ENCODE measurements at places on chromosomes 5 and 9.
A peak's percentile ranks its signal among the peaks of the same experiment; 100 is the strongest.

- DNase-seq = no peak
These were observed 582.7 kb downstream of the DTWD2 start for GRCh38 chr5:118405650-118406061.

DNA sequence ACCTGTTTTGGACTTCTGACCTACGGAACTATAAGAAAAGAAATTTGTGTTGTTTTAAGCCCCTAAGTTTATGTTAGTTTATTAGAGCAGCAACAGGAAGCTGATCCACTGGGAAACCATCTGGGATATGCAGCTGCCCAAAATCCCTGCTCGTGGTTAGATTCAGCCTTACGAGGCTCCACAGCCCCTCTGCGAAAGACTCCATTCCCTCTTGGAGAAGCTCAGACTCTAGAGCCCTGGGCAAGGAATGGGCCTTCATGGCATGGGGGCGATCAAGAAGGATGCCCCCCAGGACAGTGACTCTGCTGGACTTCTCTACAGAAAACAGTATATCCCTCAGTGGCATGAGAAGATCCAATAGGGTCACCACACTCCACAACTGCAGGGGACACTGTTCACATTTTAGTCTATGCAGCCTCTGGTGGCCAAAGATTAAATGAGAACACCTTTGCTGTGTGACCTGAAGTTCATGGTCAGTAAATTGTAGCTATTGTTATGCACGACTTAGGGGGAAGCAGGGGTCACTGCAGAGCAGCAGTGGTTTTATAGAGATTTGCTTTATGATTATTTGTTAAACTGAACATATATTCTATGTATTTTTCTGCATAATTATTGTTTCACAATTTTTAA is 21.1 kb downstream of the IRF1 start:
- DNase-seq = no peak

DNA sequence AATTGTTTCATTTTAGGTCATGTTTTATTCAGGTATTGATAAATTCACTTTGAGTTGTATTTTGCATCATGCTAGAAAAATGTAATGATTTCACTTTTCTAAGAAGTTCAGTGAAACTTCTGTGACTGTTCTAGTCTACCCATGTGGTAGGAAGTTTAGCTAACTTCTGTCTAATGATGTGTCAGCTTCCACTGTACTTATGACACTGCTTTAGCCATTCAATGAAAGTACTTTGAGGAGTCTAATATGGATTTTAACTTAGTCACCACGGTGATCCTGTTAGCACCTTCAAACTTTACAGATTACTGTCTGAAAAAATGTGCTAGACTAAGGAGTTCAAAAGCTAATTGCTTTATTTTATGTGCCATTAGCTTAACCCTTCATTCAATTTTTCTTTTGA is 1510.5 kb upstream of the CDH9 start:
- DNase-seq = peak; percentile 2

DNA sequence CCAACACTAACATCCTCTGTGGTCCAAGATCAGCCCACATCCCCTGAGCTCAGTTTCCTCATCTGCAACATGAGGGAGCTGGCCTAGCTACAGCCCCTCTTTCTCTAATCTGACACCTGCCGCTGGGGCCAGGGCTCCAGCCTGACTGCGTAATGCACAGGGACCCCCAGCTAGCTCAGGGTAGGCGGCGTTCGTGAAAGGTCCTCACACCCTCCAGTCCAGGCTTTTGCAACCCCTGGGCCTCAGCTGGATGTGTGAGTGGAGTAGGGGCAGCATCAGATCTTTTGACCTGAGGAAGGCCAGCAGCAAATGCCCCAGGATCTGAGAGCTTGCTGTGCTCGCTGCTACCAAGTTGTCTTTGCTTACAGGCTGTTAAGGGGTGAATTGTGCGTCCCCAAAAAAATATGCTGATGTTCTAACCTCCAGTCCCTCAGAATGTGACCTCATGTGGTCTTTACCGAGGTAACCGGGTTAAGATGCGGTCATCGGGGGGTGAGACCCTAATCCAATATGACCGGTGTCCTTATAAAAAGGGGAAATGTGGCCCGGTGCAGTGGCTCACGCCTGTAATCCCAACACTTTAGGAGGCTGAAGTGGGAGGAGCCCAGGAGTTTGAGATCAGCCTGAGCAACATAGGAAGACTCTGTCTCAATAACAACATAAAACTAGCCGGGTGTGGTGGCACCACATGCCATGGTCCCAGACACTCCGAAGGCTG is 47.8 kb downstream of the PLPP7 start:
- DNase-seq = no peak

- no peak for DNase-seq
These were observed 39.0 kb downstream of the NIPSNAP3B start for GRCh38 chr9:104802906-104803305.

GRCh38 chr9:35945341-35946018 is 12.5 kb downstream of the OR2S2 start:
- peak; percentile 92 for DNase-seq

DNA sequence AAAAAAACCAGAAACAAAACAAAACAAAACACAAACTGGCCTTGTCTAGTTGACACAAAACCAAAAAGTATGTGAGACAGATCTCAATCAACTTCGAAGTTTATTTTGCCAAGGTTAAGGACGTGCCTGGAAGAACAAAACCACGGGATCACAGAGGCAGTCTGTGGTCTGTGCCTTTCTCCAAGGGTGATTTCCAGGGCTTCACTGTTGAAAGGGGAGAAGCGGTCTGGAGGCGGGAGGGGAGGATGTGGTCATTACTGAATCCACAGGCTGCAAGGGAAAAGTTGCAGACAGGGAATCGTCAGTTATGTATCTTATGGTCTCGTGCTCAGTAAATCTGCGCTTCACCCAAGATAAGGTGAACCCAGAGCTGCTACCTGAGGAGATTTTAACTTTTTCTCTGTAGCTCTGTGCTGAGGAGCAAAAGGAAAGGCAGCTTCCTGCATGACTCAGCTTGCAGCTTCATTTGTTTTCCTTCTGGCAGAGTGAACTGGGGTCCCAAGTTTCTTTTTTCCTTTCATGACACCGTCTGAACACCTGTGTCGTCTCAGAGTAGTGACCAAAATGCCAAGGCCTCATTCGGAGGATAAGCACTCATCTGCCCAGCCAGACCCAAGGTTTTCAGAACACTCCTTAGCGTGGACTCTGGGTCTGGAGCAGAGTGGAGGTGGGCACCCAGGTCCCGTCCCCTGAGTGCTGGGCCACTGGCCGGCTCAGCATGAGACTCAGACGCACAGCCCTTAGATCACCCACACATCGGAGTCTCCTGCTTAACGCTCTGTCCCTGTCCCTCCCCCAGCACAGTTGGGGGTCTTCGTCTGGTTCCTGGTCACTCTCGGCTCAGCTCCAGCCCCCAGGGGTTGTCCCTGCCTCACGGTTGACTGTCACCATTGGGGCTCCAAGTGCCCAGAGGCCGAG is 25.9 kb downstream of the ROPN1L start:
- DNase-seq = peak; percentile 66

DNA sequence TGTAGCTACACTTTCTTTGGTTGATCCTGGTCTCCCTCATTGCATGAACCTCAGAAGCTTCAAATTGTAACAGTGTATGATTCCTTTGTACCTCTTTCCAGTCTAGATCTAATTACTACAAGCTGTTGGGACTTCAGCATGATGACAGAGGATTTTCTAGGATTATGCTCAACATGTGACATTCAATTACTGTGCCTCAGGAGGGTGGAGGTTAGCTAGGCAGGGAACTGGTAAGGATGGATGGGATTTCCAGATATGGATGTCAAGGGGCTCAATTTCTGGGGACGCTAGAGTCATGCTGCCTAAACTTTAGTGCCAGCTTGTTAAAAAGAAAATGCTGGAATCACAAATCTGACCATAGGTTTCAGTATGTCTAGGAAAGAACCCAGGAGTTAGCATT is 29.2 kb upstream of the GLRA1 start:
- DNase-seq = no peak
